Amygdala (tissue), 56 donors: ENCODE measurements at places on chromosomes 4 and X.

DNA sequence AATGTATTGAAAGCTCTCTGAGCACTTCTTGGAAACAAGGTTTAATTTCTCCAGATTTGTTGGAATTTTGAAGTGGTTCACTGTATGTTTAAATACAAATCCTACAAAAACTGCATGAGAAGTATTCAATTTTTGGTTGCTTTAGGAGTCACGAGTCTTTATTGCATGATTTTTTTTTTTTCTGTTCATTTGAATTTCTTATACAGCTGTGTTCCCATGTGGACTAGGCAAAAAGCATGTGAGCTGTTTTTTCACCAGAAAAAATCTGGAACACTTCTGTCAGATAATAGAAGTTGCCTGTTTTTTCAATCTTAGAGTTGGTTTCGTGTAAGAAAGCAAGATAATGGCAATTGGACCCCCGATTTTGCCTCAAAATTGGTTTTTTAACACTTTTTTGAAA, 66.4 kb downstream of the SLC9A6 start:
- DNase-seq, result no peak

DNA sequence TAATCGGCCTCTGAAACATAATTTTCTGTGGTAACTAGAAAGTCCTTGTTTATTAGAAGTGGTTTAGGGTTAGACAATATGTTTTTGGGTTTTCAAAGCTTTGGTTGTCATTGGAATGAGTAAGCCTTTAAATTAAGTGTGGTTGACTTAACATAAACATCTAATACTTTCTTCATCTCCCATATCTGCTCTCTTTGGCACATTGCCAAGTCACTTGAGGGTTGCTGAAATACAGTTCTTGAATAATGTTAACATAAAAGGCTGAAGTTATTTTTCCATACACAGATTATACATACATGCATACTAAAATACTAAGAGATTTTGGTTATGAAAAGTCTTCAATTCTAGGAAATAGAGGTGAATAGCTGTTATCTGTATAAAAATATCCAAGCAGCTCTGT, 241.7 kb upstream of the BMP3 start:
- no peak for DNase-seq

DNA sequence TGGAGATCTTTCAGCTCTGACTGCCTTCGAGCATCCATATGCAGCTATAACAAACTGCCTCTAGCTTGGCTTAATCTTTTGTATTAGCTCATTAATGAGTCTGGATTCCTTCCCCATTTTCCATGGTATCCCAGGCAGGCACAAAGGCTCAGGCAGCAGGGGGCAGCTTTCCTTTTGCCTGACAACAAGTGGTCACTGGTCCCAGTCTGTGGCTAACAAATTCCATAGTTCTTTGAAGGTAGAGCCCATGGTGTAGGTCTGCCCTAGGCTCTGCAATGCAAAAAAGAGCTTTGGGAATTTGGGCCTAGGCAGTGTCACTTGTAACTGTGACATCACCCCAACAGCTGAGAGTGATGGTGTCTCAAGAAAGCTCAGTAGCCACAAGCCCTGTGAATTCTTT, 234.4 kb upstream of the GPC4 start:
- DNase-seq, result no peak

- DNase-seq, result no peak
Observed at GRCh38 chr4:171582961-171583581, 230.1 kb upstream of the GALNTL6 start.

DNA sequence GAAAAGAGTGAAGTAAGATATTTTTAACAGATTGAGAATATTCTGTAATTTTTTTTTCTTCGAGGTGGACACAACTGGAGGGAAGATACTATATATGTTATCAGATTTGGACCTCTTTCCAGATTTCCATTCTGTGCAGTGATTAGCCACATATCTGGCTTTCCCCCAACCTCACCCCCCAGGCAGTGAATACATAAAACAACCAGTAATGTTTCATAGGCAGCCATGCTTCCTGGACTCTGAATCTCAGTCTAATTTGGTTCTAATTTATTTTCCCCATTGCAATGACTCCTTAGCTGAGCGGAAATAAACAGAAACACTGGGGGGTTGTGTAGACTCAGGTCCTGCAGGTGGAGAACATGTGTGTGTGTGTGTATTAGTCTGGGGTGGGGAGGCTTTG, 226.5 kb downstream of the FBXW7 start:
- no peak for DNase-seq

DNA sequence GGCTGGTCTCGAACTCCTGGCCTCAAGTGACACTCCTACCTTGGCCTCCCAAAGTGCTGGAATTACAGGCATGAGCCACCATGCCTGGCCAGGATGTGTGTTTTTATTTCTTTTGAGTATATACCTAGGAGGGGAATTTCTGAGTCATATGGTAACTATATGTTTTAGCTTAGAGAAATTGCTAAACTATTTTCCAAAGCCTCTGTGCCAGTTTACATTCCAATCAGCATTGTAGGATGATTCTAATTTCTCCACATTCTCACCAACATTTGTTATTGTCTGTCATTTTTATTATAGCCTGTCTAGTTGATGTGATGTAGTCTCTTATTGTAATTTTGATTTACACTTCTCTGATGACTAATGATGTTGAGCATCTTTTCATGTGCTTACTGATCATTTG, 1576.0 kb downstream of the RPA4 start:
- no peak for DNase-seq

GRCh38 chrX:66053414-66053813, 13.5 kb upstream of the VSIG4 start:
- no peak for DNase-seq

GRCh38 chr4:119549639-119550038, 79.0 kb downstream of the PDE5A start:
- no peak for DNase-seq

DNA sequence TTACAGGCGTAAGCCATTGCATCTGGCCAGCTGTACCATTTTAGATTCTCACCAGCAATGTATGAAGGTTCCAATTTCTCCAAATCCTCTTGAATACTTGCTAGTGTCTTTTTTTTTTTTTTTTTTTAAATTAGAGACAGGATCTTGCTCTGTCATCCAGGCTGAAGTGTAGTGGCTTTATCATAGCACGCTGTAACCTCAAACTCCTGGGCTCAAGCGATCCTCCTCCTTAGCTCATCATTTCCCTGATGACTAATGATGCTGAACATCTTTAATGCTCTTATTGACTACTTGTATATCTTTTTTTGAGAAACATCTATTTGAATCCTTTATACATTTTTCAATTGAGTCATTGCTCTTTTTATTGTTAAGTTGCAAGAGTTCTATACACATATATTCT, 40.3 kb downstream of the HDAC8 start:
- DNase-seq, result no peak

DNA sequence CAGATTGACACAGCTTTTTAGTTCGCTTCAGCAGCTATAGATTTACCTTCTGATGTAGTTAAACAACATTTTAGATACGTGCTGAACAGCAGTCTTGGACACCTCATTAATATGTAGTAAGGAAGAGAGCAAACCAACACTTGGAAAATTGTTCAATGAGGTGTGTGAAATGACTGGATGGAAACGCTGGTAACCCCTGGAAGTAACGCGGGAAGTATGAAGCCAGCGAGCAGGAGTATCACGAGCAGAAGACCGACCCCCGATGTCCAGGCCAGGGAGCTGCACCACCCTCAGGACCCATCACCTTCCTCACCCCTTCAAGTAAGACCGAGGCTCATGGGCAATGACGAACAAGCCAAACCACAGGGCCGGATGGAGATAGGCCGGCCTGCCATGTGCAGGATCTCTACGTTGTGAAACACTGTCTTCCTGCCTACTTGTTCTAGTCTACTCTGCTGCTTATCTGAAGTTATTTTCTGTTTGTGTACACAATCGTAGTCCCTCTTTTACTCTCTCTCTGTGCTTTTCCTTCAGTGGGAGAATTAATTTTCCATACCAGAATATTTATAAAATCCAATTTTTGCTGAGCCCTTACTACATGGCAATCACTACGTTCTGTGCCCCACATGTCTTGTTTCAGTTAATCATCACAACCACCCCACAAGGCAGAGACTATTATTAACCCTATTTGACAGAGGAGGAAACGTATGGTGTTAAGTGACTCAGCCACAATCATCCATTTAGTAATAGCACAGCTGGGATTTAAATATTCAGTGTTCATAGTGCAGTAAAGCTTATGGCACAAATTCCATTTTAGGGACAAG, 221.7 kb downstream of the APBB2 start:
- no peak for DNase-seq

GRCh38 chrX:41616255-41616654, 72.5 kb upstream of the GPR34 start:
- no peak for DNase-seq

DNA sequence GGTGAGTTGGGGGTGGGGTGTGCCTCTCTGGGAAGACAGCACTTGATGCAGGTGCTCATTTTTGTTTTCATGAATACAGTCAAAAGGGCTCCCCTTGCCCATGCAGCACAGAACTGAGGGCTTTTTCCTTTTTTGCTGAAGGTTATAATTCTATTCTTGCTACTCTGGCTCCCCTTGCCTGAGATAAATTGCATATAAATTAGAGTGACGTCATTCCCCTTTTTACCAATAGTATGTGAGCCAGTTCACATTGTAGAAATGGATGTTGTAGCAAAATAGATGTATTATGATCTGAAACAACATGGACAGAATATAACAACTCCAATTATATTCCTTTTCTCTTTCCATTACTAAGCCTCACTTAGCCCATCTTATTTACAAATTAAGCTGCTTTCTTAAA, 28.4 kb downstream of the CXorf58 start:
- DNase-seq, result no peak

DNA sequence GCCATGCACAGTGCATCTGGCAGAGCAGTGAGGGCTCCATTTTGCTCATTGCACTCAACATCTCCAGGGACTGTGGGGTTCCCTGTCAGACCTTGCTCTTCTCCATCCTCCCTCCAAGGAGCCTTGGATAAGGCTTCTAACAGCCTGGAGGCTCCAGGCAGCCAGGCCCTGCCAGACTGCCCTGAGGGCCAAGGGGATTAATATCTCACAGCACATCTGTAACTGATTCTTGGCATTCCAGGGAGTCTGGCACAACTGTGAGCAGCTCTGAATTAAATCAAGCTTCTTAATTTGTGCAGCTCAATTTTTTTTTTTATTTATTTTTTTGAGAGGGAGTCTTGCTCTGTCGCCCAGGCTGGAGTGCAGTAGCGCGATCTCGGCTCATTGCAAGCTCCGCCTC, 224.5 kb upstream of the PGRMC2 start:
- no peak for DNase-seq
